ENCODE measurements at places on chromosomes 1 and 21.

DNA sequence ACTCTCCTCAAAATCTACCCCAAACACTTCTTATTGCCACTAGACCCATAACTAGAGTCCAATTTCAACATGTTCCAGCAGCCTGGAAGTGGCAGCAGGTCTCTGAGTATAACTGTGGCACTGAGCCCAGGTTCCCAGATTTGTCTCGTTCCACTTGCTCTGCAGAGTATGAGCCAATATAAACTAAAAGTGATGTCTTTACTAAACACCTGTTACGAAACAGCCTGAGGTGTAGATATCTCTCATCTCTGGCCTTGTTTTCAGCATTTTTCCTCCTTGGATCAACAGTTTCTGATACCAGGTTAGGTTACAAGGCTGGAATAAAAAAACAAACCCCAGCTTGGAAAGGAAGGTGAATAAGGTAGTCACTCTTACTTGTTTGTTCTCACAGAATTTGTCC is 25.2 kb upstream of the PRDX6 start:
- DNase-seq, result no peak

GRCh38 chr1:27005648-27006496 is 6.8 kb downstream of the TENT5B start:
- no peak for DNase-seq

DNA sequence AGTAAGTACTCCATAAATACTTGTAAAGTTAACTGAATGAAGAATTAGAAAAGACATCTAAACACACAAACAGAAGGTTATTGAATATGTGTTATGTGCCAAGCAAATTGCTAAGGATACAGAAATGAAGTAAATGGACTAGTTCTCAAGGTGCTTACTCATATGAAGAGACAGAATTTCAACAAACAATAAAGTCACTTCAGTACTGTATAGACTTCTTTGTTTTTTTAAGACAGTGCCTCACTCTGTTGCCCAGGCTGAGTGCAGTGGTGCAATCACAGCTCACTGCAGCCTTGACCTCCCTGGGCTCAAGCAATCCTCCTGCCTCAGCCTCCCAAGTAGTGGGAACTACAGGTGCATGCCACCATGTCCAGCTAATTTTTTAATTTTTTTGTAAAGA is 57.3 kb downstream of the SERBP1 start:
- DNase-seq, result no peak

DNA sequence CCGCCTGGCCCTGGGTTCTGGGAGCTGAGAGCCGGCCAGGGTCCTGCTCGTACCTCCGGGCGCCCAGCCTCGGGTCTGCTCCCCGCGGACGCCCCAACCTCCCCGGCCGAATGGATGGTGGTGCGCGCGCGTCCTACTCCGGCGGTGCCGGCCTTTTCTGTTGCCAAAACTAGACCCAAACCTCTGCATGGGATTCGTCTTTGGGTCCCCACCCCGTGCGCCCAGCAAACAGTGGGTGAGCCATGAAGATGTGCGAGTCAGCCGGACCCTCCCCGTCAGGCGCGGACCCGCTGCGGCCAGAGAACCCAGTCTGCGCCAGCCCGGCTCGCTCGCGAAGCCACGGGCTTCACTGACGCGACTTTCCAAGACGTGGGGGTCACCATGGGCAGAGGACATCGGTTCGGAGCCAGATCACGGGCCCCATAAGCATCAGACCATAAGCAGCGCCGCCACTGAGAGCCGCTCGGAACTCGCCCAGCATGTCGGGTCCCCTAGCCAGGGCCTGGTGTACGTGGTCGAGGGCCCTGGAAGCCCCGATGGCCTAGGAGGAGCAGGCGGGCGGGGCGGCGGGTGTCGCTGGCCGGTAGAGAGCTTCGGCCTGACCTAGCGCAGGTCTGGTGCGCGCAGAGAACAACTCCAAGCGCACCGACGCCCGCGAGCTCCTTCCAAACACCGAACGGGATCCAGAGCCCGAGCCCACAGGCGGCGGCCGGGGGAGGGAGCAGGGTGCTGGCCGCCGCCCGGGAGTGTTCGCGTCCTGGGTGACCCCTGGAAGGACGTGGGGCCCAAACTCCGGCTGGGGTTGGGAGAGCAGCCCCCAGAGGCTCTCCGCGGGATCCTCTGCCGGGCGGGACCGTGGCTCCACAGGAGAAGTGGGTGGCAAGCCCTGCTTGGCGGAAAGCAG is 1.0 kb upstream of the TP73 start:
- DNase-seq, result no peak

DNA sequence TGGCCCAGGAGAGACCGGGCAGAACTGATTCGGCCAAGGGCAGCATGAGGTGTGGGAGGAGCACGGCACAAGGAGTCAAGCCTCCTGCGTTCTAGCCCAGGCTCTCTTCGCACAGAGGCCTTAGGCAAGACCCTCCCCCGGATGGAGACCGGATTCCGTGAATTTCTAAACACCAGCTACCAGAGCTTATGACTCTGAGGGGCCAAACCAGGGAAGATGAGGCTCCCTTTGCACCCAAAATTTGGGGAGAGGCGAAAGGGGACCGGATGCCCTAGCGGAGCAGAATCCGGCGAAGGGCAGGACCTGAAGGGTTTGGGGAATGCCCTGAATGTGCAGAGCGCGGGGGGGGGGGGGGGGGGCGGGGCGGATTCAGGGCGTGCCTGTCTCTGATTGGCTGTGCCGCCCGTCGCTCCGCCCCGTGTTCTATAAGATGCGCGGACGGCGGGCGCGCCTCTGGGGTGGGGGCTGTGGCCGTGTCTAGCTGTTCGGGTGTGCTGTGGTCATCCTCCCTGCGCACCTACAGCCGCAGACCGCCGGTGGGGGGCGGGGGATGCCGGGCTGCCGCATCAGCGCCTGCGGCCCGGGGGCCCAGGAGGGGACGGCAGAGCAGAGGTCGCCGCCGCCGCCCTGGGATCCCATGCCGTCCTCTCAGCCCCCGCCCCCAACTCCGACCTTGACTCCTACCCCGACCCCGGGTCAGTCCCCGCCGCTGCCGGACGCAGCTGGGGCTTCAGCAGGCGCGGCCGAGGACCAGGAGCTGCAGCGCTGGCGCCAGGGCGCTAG is at the start of gene TRNP1:
Gene TRNP1, plus strand, starts transcription at position 456 of the 783 bp plus-strand sequence. Its CDS starts 95 bp downstream, at position 551.
- no peak for DNase-seq

GRCh38 chr21:34523019-34523555 is 11.1 kb upstream of the KCNE1 start:
- DNase-seq, result no peak

DNA sequence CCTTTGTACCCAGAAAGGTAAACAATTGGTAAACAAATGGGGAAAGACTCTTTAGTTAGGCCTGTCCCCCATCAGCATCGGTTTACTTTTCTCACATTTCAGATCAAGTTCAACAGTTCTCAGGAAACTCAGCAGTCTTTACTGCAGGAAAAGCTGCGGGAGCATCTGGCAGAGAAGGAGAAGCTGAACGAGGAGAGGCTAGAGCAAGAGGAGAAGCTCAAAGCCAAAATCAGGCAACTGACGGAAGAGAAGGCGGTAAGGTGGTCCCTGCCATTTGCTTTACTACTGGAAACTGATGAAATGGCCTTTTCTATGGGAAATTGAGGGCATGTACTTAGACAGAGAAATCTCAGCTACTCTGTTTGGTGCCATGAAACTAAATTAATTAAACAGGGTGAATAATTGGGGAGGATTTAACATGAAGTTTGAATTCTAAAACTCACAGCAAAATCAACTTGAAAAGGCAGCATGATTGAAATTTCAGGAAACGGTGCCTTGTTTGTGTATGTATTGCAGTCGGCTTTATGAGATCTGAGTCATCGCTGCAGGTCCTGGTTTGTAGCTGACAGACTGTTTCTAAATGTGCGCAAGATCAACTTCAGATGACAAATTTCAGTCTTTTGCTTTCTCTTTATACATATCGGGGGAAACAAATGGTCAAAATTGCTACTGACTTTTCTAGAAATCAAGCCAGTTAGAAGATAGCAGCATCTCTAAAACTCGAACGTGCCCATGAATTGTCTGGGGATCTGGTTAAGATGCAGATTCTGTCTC is 67.9 kb upstream of the EFHD2 start:
- DNase-seq, result peak; percentile 3

- DNase-seq, result peak; percentile 30
Measured at GRCh38 chr1:154453574-154454352, 48.3 kb upstream of the TDRD10 start.

GRCh38 chr1:9784508-9785133 is 39.1 kb downstream of the CLSTN1 start:
- peak; percentile 53 for DNase-seq

DNA sequence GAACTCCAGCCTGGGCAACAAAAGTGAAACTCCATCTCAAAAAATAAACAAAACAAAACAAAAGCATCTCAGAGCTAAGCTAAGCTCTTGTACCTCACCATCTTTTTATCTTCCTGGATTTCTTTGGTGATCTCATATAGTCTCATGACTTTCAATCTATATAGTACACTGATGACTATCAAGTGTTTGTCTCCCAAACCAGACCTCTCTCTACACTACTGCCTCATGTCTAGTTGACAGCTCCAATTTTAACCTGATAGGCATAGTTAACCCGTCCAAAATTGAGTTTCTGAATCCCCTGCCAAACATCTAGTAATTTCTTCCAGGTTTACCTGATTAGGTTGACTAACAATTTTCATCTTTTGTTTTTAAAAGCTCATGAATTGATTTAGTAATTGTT is 151.7 kb downstream of the COP1 start:
- no peak for DNase-seq

GRCh38 chr1:236363237-236363636 is 30.8 kb upstream of the EDARADD start:
- no peak for DNase-seq
